LHCN-M2 (cell line): ENCODE measurements at places on chromosomes 3 and 15.

DNA sequence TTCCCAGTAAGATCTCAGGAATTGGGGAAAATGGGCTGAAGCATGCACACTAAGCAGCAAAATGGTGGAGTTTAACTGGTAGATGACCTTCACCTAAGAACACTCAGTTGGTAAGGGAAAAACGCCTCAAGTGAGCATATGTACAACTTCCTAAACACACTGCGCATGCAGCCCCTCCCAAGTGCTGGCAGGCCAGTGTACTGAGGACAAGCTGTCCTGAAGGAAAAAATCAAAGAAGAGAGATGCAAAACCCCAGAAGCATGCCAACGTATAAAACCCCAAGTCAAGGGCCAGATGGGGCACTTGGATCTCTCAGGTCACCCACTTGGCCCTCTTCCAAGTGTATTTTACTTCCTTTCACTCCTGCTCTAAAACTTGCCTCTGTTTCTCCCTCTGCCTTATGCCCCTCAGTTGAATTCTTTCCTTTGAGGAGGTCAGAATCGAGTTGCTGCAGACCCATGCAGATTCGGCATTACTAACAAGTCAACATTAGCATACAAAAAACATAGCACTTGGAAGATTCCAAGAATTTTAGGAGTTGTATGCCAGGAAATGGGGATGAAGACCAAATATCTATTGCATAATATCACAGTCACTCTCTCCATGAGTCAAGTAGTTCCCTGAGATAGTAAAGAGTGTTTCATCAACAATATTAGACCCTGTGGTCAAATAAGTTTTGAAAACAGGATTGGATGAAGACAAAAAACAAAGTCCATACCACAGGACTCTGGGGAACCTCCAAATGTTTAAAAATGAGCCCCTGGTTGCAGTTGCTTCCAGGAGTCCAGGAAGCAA lies 10.8 kb upstream of the FYCO1 start:
- DNase-seq, result peak; percentile 88

DNA sequence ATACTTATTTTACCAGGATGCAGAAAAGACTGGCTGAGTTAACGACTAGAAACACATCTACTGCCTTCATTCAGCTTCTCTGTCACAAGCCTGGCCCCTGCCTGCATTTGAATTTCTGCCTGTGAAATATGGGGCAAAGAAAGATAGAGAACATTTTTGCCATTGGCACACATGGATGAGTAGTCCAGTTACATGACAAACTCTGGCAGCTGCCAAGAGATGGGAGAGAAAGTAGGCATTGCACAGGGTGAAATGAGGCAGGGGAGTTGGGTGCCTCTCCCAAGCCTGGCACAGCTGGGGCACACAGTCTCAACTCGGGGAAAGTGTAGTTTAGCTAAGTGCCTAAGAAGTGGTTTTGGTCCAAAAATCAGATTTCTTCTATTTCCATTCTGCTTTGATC lies 24.0 kb downstream of the ANXA2 start:
- DNase-seq, result peak; percentile 79

DNA sequence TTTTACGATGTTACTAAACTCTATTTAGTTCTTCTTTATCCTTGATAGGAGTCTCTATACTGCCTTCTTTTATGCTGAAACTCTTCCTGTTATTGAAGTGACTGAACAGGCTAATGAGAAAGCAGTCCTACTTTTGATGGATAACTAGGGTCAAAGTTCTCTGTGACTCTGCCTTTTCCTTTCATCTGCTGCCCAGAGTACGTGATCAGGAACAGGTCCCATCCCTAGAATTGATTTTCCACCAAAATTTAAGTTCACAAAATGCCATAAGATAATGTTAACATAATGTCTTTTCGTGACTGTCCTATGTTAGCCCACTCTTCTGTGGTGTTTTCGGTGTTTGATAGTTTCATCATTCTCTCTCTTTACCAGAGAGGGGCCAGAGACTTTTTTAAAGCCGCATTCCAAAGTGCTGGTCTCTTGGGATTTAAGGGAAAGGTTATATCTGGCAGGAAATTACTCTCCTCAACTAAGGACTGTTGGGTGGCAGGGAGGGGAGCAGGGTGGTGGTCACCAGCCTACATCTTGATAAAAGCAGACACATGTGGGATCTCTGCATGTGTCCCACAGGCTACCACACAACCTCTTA lies 50.3 kb upstream of the PLXND1 start:
- no peak for DNase-seq

GRCh38 chr3:157081626-157082210 lies 78.2 kb downstream of the CCNL1 start:
- DNase-seq, result peak; percentile 98

- DNase-seq, result no peak
These were observed 29.3 kb downstream of the CD200 start for GRCh38 chr3:112362221-112362620.

GRCh38 chr3:179745716-179746115 lies 92.9 kb downstream of the USP13 start:
- DNase-seq, result no peak

- DNase-seq, result no peak
These were observed 1.5 kb downstream of the VIPR1 start for GRCh38 chr3:42503957-42504333.

- peak; percentile 99 for DNase-seq
These were observed 19.0 kb downstream of the SYNM start for GRCh38 chr15:99123713-99124451.

GRCh38 chr3:64460141-64460730 lies 227.6 kb downstream of the ADAMTS9 start:
- no peak for DNase-seq

- no peak for DNase-seq
These were observed 299.6 kb downstream of the THSD4 start for GRCh38 chr15:71414853-71415252.

DNA sequence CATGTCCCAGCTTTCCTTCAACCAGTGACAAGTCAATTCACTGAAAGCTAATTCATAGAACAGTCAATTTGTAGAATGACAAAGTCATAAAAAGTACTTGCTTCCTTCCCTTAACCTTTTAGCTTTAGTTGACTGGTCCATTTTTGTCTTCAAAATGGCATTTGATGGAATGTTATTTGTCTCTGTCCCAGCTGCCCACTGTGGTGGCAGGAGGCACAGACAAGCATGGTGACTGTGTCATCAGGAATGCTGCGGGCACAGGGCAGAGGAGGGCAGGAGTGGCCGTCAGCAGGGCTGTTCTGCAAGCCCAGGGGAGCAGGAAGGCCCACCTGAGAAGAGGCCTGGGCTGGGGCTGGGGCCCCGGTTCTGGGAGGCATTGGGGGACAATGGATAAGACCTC lies 10.0 kb downstream of the IQSEC1 start:
- peak; percentile 43 for DNase-seq

DNA sequence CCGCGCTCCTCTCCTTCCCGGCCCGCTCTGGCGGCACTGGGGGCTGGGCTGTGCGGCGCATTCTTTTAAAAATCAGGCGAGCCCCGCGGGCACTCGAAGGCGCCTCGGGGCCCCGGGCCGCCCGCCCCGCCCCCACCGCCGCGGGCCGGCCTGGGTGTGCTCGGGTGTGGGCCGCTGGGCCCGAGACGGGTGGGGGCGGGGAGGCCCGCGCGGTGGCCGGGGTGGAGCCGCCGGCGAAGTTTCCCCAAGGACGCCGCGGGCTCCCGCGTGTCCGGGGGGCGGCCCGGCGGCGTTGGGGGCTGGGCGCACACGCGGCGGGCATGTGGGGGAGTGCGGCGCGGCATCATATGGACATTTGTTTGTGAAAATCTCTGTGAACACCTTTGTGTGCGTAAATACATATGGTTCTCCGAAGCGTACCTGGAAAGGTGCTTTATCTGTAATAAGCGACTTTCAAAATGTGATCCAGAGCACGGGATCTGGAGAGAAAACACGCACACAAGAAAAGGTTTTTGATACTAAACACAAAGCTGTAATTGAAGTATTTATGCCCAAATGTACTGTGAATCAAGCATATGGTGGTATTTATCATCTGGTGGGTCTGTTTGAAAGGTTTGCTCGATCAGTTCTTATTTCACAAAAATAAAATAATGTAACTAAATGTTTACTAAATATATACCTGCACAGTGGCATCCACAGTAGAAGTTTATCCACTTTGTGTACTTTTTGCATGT lies 612 bp upstream of the TBL1XR1 start:
- peak; percentile 61 for DNase-seq

DNA sequence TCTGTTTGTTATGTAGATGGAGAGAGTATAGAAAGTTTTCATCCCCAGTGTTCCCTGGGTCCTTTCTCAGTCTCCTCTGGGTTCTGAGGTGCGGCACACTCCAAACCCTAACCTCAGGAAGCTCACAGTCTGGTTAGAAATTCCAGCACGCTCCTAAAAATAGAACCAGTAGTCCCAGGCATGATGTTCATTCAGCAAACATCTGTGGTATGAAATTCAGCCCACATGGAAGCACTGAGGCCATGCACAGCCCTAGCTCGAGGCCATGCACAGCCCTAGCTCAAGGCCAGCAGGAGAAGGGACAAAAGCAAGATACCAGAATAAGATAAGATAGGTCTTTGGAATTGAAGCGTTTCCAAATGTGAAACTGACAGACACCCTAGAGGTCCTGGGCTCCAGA lies 82.3 kb upstream of the OXTR start:
- peak; percentile 82 for DNase-seq

GRCh38 chr3:37138816-37139215 lies 35.6 kb downstream of the LRRFIP2 start:
- DNase-seq, result no peak

GRCh38 chr15:77004189-77004588 lies 9.3 kb downstream of the PSTPIP1 start:
- DNase-seq, result no peak

DNA sequence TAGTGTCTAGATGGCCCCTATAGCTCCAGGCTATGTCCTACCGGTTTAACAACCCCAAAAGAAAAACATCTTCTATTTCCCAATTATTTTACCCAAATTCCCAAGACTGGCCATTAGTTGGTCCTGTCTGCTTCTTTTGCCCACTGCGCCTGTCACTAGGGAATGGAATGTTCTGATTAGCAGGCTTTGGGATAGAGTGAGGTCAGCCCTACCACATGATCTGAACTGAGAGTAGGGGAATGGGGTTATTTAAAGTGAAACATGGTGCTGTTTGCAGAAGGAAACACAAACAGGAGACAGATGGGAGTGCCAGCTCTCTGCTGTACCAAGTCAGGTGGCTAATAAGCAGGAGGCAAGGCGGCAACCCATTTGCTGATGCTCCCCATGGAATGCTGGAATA lies 635.6 kb upstream of the CFAP20DC start:
- no peak for DNase-seq

- peak; percentile 31 for DNase-seq
These were observed 873 bp downstream of the CAPN7 start for GRCh38 chr3:15206662-15207576.

DNA sequence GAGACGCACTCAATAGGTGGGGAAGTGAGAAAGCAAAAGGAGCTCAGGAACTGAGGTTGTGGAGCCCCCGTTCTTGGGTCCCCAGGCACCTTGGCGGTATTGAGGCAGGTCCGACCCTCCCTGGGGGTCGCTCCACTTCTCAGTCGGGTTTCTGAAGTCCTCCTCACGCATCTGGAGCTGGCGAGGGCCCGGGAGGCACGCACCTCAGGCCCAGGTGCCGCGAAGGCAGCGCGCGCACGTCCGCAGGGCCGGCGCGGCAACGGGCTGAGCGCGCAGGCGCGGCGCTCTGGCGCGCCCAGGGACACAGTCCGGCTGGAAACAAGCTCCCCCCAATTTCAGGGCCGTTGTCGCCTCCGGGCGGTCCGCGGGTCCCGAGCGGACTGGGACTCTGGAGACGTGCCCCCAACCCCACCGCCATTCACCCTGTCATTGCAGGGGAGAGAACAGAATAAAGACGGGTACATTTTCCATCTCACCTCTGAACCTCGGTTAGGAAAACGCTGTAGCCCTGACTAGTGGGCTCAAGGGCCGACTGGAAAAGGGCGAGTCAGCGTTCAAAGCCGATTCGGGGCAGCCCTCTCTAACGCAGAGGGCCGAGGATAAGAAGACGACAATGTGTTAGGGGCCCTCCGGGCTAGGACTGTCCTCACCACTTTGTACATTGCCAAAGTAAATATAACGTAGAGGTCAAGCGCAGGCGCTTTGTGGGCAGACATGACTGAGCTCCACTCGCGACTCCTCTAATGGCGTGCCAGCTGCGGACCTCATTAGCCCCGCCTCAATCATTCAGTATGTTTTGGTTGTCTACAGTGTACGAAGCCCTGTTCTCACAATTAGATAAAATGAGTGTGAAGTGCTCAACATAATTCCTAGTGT lies at the start of gene ZNF770:
TSS of gene ZNF770 (minus strand) at position 261 of the 876 bp plus-strand sequence. CDS start 4,853 bp downstream, outside the sequence.
- DNase-seq, result peak; percentile 68

DNA sequence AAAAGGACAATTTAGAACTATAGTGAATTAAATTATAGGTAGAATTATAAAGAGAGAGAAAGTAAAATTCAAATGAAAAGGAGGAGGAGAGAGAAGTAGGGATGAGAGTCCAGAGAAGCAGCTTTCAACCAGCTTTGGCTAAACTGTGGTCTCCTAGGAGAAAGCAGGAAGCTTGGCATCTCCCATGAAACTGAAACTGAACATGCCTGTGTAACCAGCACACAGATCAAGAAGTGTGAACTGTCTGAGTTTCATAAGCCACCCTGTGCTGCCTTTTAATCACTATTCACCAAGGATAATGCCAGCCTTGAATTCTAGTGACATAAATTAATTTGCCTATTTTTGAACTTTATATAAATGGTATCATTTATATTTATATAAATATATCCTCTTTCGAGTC lies 128.5 kb downstream of the MYRIP start:
- no peak for DNase-seq

DNA sequence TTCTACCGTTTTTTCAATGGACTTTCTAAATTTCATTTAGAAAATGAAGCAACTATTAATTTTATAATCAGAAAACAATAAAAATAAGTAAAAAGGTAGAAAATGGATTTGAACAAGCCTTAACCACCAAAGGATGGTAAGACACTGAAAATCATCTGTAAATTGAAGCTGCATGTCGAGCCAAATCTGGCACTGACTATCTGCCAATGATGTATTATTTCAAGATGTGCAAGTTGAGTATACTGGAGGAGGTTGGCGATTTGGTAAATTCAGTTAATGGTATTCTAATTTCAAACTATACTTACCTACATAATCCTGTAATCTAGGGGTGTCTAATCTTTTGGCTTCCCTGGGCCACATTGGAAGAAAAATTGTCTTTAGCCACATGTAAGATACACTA lies 93.5 kb downstream of the FMN1 start:
- DNase-seq, result no peak

DNA sequence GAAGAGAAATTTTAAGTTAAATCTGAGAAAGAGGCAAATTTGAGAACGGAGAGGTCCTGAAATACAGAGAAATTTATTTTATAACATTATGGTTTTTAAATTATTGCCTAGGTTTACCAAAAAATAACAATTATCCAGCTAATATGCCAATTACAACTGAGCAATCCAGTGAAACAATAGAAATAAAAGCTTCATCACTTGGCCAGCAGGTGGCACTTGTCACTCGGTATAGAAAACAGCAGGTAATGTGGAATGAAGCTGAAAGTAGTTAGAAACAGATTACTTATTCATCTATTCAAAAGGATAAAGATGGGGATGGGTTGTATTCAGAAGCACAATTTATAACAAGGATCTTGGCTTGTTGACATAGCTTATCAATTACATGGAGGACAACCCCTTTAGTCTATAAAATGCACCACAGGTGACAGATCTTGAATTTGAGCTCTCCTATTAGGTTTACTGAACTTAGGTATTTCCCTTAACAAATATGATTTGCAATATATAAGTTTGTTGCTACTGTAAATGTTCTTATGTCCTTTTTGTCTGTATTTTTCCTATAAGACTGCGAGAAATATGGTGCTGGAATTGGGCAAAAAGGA lies 70.1 kb upstream of the GUCA1C start:
- DNase-seq, result peak; percentile 19
